ENCODE measurements at places on chromosomes 16 and 17.

- DNase-seq = no peak
Observed at GRCh38 chr16:72029567-72030271, 21.2 kb downstream of the DHODH start.

GRCh38 chr17:6539871-6540270 is 16.5 kb downstream of the PITPNM3 start:
- DNase-seq = no peak

GRCh38 chr16:86856946-86857586 is 278.7 kb downstream of the FOXL1 start:
- DNase-seq = no peak

DNA sequence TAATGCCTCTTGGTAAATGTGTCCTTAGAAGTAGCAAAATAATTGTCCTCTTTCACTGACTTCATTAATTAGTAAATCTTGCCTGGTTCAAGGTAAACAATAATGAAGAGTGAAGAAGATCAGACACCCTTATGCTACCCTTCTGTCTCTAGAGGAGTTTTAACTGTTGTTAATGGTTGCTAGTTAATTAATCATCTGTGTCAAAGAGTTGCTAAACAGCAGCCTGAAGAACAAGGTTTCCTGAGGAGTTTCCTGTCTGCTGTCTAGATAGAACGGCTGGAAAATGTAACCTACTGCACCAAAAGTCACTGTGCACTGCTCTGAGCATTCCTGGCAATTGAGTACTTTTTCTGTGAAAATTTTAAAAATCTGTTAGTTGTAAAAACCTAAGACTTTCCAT is 131.3 kb downstream of the NLK start:
- no peak for DNase-seq
